ENCODE measurements at places on chromosomes 4 and X.

DNA sequence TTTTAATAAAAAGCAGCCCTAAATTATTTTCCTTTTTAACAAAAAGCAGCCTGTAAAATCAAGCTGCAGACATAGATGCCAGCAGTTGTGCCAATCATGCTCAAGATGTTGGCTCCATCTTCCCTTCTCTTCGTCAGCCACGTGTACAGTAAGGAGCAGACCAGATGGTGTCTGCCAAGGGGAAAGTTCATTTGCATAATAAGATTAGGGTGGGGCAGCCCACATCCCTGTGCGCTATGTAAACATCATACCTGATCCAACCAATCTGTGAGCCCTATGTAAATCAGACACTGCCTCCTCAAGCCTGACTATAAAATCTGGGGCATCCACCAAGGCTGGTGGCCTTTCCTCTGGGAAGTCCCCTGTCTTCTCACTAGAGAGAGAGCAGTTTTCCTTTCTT is 23.1 kb upstream of the C1GALT1C1 start:
- DNase-seq = no peak

DNA sequence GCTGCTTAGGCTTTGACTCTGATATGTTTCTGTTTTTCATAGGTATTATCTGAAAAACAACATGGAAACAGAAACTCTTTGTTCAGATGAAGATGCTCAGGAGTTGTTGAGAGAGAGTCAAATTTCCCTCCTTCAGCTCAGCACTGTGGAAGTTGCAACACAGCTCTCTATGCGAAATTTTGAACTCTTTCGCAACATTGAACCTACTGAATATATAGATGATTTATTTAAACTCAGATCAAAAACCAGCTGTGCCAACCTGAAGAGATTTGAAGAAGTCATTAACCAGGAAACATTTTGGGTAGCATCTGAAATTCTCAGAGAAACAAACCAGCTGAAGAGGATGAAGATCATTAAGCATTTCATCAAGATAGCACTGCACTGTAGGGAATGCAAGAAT is 238.6 kb downstream of the RAPGEF2 start:
- DNase-seq = no peak

DNA sequence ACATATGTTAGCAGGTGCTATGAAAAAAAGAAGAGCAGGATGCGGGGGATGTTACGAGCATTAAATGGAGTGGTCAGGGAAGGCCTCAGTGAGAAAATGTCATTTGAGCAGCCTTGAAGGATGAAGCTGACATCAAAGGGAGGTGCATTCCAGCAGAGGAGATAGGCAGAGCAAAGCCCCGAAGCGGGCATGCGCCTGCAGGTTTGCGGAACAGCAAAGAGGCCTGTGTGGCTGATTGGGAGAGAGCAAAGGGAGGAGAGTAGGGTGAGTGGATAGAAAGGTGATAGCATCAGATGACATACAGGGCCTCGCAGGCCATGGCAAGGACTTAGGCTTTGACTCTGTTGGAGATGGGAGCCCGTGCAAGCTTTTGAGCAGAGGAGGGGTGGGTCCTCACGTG is 95.4 kb upstream of the GPR50 start:
- no peak for DNase-seq

GRCh38 chrX:8346060-8346459 is 118.6 kb upstream of the VCX3B start:
- DNase-seq = no peak

DNA sequence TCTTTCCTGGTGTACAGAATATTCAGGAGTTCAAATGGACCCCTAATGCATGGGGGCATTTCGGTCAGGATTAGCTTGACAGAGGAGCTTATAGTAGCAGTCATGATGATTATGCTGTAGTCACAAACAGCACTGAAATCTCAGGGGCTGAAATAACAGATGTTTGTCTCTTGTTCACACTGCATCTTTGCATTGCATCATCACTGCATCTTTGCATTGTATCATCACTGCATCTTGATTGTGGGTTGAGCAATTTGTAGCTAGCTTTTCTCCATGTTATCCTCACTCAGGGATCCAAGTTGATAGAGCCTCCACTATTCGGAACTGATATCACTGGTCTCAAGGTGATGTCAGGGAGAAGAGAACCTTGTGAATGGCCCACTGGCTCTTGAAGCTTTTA is 160.9 kb downstream of the GATB start:
- DNase-seq = no peak

- no peak for DNase-seq
Measured at GRCh38 chr4:164931551-164932324, 45.7 kb downstream of the TRIM61 start.

DNA sequence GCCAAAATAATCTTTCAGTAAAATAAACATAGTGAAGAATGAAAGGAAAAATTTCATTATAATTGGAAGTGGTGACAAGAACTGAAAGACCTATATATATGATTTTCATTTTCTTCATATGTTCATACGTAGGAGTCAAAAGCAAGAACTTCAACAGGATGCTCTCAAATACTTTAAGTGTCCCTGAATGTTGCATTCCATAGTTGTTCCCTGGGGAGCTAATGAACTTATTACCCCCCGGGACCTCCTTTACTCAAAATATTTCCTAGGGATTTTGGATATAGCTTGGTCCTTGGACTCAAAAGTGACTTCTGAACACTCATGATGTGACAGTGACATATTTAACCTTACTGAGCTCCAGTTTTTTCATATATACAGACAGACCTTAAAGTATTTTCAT is 44.9 kb upstream of the NDST4 start:
- no peak for DNase-seq

GRCh38 chr4:153541456-153542096 is 75.4 kb downstream of the TMEM131L start:
- DNase-seq = no peak

DNA sequence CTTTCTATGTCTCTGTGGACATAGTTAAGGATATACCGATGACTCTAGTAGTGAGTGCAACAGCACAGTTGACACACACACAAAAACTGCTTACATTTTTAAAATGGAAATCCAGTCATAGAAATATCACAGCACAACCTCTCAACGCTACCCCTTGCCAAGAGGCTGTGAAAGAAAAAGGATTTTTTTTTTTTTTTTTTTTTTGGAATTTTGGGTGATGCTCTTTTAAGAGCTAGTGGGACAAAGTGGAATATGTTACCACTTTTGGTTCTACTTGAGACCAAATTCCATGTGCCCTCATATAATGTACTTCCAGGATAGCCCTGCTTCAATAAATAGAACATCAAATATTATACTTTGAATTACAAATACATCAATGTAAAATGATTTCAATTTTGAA is 381.1 kb upstream of the MAGEB2 start:
- no peak for DNase-seq

- DNase-seq = no peak
Measured at GRCh38 chr4:39042366-39042765, 10.2 kb upstream of the TMEM156 start.

DNA sequence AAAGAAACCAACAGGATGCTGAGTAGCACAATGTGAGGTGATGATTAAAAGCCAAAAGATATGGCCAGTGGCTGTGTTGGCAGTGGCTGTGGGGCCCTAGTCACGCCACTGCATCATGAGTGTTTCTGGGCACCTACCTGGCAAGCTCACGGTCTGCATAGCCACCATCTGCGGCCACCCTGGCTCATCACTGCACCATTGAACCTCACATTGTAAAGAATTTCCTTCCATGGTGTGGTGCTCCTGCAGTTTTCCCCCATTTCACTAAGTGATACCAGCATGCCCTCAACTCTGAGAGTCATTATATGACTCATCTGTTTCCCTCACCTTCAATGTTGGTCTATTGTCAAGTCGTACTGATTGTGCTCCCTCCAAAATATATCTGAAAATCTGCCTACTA is 45.5 kb upstream of the CLNK start:
- no peak for DNase-seq

DNA sequence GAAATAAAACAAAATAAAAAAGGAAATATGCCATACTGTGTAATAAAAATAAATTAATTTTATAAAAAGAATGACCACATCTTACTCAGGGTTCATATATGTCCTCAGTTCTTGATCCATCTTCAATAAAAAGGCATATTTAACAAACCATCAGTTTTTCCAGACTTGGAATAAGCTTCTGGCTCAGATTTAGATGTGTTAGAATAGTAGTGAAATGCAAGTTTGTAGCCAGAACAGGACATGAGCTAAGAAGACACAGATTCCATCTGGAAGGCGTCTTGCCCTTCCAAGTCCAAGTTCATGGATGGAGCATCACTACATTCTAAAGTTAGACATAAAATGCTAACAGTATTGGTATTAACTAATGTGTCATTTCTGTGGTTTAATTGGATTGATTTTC is 10.3 kb upstream of the LSM6 start:
- no peak for DNase-seq

DNA sequence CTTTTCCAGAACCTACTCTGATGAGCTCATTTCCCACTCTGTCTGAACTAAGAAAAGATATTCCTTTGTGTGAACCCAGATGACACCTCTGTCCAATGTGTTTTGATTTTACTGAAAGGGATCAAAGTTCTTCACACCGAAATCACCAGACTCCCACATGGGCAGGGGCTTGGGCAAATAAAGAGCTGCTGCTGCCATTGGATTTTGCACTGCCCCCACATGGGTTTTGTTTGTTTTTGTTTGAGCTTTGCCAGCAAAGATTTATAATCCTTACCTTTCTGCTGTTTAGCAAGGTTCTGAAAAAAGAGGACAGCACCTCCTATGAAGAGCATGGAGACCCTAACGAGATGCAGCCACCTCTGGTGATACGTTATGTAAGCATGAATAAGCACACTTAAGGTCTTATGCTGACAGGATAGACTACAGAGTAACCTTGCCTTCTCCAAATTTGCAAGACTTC is 44.3 kb downstream of the HSD17B13 start:
- no peak for DNase-seq

DNA sequence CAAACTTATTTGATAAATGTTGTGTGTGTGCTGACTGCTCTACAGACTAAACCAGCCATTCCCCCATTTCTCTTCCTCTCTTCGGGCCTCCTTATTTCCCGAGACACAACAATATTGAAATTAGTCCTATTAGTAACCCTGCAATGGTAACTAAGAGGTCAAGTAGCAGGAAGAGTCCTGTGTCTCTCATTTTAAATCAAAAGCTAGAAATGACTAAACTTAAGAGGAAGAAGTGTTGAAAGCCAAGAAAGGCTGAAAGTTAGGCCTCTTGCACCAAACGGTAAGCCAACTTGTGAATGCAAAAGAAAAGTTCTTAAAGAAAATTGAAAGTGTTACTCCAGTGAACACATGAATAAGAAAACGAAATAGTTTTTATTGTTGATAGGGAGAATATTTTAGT is 357.8 kb upstream of the SLC7A11 start:
- no peak for DNase-seq

DNA sequence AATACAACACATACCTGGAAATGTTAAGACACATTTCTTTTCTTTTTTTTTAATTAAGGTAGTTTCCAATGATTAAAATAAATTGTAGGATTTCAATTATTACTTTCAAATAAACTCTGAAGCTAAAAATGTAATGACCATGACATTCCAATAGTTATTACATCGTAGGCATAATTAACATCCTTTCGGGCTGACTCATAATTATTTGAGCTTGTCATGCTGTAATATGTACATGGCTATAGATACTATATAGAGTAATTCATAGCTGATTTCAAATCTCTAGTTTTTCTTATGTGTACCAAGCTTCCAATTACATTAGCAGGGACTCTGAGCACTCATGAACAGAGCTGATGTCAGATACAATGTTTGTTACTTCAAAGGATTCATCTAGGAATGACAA is 125.7 kb upstream of the GABRG1 start:
- DNase-seq = no peak

DNA sequence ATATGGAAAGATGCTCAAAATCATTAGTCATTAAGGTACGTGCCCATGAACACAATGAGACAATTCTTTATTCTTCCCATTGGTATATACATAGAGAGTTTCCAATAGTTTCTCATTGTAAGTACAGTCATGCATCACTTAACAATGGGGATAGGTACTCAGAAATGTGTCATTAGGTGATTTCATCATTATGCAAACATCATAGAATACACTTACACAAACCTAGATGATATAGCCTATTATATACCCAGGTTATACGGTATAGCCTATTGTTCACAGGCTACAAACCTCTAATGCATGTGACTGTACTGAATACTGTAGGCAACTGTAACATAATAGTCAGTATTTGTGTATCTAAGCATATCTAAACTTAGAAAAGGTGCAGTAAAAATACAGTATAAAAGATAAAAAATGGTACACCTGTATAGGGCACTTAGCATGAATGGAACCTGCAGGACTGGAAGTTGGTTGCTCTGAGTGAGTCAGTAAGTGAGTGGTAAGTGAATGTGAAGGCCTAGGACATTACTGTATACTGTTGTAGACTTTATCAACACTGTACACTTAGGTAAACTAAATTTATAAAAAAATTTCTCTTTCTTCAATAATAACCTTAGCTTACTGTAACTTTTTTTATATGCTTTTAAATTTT is 49.6 kb downstream of the KLHL13 start:
- DNase-seq = no peak

All from activated CD8-positive, alpha-beta memory T cell treated with anti-CD3 and anti-CD28 coated beads for 1 hour (primary cell).